Mesenchymal stem cell (in vitro differentiated cells and primary cell): ENCODE measurements at places on chromosomes 12 and 14.

GRCh38 chr14:52265253-52265652 is 2.2 kb upstream of the PTGDR start:
- no peak for DNase-seq

- DNase-seq: no peak
Observed at GRCh38 chr12:108650083-108650482, 16.4 kb upstream of the SELPLG start.

GRCh38 chr14:58699681-58700205 is 62.0 kb downstream of the DACT1 start:
- no peak for DNase-seq

GRCh38 chr12:93243382-93243688 is 134.4 kb upstream of the NUDT4 start:
- DNase-seq: no peak

DNA sequence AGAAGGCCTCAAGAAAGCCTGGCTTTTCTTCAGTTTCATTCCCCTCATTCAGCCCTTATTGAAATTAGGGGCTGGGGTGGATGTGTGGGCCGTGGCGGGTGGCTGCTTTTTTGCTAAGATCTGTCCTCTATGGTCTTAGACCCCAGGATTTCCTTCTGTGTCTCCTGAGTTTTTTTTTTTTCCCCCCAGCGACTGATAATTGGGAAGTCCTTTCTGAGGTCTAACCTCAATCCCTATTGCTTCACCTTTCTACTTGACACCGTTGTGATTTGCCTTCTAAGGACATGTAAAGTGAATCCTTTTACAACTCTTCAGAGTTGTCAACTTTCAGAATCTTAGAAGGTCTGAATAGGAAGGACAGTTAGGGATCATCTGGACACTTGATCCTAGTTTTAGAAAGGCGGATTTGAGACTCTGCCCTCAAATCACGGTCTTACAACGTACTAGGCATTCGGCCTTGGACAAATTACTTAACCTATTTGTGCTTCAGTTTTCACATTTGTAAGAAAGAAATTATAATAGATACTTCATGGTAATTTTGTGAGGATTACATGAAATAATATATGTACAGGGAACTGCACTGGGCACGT is 4.4 kb downstream of the GPR84 start:
- DNase-seq: no peak

GRCh38 chr12:121092034-121092433 is 40.6 kb upstream of the P2RX7 start:
- DNase-seq: no peak

GRCh38 chr12:104668274-104668718 is 211.5 kb downstream of the CHST11 start:
- peak; percentile 100 for DNase-seq

DNA sequence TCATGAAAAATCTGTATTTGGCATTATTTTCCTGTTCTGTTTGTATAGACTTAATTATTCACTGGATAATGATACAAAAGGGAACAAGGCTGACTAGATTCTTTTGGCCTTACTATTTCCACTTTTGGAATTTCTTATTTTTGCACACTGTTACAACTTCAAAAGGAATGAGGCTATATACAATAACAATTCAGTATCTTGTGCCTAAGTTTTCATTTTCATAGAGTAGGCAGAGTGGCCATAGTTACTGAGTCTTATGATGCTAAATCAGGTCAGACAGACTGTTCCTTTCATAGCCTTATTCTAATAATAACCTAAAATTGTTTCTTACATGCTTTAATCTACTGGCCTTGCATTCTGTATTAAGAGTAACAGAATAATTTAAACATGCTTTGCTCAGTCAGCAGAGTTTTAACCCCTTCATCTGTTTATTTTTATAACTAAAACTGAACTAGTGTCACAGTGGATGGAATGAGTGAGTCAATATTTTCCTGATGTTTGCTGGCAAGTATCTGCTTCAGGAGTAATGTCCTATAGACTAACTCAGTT is 10.5 kb downstream of the TTC8 start:
- peak; percentile 56 for DNase-seq

GRCh38 chr12:1629338-1630132 is 504 bp downstream of the WNT5B start:
- no peak for DNase-seq

DNA sequence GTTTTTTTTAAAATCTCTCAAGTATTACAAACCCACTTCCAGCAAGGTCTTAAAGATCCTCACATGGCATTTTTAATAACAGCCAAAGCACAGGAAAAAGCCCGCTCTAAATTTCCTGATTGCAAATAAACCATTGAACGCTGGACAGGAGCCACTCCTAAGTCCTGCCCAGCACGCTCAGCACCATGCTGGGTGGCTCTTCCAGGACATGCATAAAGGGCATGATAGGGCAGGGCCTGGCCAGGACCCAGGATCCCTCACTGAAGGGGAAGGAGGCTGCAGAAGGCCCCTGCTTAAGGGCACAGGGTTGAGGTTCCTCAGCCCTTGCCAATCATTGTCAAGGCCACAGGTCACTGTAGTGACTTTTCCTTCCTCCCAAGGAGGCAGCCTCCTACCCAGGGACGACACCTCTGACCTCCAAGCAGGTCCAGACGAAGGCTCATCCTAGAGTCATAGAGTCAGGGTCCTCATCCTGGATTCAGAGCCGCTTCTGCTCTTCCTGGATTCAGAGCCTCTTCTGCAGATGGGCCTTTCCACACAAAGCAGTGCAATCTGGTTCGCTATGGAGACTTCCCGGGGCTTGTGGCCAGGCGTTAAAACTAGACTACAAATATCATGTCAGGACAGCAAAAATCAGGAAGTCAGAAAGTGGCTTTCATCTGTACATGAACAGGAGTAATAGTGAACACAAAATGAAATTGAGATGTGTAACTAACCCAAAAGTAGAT is 123.8 kb downstream of the GCH1 start:
- DNase-seq: no peak

- no peak for DNase-seq
Observed at GRCh38 chr12:77433799-77434198, 368.4 kb upstream of the E2F7 start.

DNA sequence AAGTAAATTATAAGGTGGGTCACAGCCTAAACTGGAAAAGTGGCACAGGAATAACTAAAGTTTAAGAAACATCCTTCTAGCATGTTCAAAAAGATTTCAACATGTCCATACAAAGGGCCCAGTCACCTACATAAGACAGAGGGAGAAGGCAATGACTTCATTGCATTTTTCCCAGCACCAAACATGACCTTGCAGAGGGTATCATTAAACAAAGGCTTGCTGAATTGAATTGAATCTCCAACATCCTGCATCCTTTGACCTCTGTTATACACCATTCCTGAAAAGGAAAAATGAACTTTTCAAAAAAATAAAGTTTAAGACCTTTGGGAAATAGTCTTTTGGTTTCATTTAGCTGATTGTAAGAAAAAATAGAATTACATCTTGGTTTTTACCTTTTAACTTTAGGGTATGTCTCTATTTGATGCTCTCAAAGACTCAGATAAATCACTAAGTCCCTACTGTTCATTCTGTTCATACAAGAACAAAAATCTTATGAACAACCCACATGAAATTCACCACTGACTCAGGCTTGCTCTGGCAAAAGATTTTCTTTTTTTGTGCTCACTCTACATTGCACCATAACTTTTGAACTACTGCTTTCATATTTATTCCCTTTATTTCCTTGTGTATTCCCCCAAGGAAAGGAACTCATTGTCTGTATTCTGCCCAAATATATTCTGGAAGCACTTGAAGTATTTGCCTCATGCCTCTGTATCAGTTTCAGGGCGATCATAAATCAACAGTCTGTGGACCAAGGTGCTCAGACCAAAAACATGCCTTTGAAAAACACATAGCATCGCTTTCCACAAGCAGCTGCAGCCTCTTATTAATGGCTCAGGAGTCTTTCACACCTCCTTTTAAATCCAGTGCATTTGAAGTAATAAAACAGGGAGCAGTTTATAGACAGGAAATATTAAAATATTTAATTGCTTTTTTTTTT is 121.7 kb downstream of the DUSP6 start:
- DNase-seq: peak; percentile 38

GRCh38 chr12:128801879-128802391 is 21.8 kb downstream of the SLC15A4 start:
- peak; percentile 27 for DNase-seq

DNA sequence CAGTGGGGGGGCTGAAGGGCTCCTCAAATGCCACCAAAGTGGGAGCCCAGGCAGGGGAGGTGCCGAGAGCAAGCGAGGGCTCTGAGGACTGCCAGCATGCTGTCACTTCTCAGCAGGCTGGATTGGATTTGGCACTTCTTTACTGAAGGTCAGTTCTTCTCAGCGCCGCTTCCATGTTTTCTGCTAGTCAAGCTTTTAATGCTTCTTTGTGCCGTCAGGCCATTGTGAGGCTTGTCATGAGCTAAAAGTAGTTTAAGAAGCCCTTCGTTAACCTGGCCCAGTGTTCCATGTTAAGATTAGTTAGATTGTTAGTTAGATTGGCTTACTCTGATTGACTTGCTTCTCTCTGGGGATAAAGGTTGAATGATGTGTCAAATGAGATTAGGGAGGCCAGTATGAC is 13.4 kb downstream of the GABARAPL1 start:
- no peak for DNase-seq

- no peak for DNase-seq
Observed at GRCh38 chr12:97168804-97169203, 261.7 kb downstream of the NEDD1 start.

GRCh38 chr14:105646175-105646574 is 119.8 kb downstream of the TMEM121 start:
- no peak for DNase-seq

GRCh38 chr12:12501121-12501520 is 61.5 kb downstream of the DUSP16 start:
- no peak for DNase-seq

- no peak for DNase-seq
Observed at GRCh38 chr12:106204312-106204711, 43.5 kb downstream of the CKAP4 start.

- no peak for DNase-seq
Observed at GRCh38 chr12:1344245-1344644, 250.1 kb downstream of the FBXL14 start.

DNA sequence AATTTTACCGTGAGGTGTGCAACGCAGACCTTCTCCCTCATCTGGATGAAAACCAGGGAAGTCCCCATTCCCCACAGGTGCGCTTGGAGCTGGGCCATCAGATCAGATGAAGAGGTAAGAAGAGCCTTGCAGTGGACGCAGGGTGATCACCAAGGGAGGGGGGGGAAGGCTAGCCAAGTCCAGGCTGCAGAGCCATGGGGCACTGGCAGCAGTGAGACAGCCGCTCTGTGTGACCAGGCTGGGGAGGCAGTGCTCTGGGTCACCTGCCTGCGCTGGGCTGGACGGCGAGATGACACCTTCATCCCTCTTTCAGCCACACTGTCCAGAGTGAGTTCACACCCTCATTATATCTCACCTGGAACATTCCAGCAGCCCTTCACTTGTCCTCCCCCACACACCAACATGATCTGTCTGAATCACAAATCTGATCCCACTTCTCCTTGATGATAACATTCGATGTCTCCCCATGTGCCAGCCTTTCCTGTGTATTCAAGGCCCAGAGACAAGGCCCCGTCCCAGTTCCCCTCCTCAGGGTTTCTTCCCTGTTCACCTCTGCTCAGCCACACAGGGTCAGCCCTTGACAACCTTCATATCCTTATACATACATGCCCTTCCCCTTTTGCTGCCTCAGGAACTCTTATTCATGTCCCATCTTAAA is 65.9 kb upstream of the VASH1 start:
- DNase-seq: no peak

- DNase-seq: peak; percentile 92
Observed at GRCh38 chr12:32051511-32052211, 55.0 kb upstream of the BICD1 start.

DNA sequence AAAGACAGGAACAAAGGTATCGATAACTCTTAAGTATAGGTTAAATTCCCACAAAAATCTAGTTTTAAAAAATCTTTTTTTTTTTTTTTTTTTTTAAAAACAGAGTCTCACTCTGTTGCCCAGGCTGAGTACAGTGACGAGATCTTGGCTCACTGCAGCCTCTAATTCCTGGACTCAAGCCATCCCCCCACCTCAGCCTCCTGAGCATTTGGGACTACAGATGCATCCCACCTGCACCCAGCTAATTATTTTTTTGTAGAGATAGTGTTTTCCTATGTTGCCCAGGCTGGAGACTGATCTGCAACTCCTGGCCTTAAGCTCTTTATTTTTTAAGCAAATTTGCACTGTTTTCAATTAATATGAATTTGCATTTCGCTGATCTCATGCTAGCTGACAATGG is 9.8 kb downstream of the PSEN1 start:
- no peak for DNase-seq

DNA sequence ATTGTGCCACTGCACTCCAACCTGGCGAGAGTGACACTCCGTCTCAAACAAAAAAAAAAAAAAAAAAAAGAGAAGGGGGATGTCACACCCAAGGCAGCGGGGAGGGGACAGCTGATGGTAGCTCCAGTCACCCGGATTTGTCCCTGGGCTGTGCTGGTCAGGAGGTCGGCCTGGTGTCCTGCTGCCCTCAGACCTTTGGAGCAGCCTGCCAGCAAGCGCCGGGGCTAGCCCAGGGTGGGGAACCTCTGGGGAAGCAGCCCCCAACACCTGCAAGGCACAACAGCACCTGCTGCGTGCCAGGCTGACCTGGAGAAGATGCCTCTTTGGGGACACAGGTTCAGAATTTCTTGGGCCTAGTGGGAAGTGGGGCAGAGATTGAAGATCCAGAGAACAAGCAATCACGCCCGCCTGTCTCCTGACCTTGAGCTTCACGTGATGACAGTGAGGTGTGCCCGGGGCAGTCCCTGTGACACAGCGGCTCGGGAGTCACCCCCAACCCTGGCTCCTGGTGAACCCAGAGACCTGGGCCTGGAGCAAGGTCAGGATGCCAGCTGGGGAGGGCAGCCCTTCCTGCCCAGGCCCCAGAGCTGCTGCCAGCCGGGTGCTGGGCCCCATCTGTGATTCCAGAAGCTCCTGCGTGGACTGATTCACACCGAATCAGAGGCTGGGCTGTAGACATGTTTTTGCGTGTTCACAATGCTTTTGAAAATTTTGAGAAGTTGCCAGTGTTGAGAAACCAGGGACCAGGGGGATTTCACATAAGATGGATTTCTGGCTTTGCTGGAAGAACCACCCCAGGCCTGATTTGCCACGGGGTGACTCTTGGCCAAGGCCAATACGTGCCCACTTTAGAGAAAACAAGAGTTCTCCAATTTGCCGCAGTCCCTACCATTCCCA is 66.4 kb downstream of the RFLNA start:
- DNase-seq: no peak
